ENCODE measurements at places on chromosomes 4 and X. TPM values are rescaled to one million over a fixed set of nuclear protein-coding genes. Genes with fewer than 3 reads are reported as not detected.

DNA sequence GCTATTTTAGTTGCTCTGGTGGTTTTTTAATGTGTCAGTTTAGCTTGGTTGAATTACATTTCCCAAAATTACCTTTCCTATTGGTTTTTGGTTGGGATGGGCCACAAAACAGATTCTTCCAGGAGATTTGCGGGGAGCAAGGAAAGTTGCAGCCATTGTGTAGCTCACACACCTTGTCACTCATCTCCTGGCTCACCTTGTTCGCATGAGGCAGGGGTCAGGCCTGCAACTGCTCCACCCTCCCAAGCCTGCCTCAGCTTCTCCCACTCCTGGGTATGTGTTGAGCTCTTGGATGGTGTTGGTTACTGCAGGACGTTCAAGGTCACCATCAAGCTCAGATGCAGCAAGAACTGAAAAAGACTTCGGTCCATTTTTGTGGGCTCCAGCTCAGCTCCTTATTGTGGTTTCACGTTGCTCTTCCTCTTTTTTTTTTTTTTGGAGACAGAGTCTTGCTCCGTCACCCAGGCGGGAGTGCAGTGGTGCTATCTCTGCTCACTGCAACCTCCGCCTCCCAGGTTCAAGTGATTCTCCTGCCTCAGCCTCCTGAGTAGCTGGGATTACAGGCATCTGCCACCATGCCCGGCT is 95.6 kb upstream of the METTL14 start:
- DNase-seq, result no peak
- H3K4me1 ChIP-seq, result peaks cover 7% of the 10 kb centered on the region
- no peaks in the 10 kb centered on the region for H3K36me3 ChIP-seq

GRCh38 chrX:132737743-132738142 is 220.7 kb downstream of the HS6ST2 start:
- H3K4me1 ChIP-seq, result no peaks in the 10 kb centered on the region
- no peak for DNase-seq
- no peaks in the 10 kb centered on the region for H3K27me3 ChIP-seq

GRCh38 chr4:173415885-173416653 is 17.2 kb upstream of the SCRG1 start:
- H3K36me3 ChIP-seq, result no peaks in the 10 kb centered on the region
- H3K4me3 ChIP-seq, result no peak overlapping the region
- DNase-seq, result peak; percentile 88

DNA sequence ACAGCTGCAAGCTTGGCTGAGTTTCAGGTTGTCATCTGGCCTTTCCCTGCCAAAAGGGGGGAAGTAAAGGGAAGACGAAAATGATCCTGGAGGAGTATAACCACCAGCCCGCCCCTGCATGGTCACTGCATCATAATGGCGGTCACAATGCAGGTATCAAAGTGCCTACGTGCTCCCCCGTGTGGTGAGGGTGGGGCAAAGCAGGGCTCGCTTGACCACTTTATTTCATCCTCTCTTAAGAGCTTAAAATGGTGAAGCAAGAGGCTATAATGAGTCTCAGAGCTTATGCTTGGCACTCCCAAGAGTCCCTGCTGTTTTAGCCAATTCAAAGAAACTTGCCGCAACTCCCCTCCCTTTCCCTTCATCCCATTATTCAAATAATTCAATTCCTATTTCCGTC is 105.6 kb downstream of the APOOL start:
- H3K4me3 ChIP-seq, result no peak overlapping the region
- no peaks in the 10 kb centered on the region for H3K36me3 ChIP-seq
- H3K27me3 ChIP-seq, result no peaks in the 10 kb centered on the region
- H3K27ac ChIP-seq, result no peak overlapping the region
- no peak for DNase-seq
- no peaks in the 10 kb centered on the region for H3K4me1 ChIP-seq

The PNMA6F gene
- polyA plus RNA-seq, result not detected

The GPR34 gene
- 5.5 TPM for polyA plus RNA-seq

DNA sequence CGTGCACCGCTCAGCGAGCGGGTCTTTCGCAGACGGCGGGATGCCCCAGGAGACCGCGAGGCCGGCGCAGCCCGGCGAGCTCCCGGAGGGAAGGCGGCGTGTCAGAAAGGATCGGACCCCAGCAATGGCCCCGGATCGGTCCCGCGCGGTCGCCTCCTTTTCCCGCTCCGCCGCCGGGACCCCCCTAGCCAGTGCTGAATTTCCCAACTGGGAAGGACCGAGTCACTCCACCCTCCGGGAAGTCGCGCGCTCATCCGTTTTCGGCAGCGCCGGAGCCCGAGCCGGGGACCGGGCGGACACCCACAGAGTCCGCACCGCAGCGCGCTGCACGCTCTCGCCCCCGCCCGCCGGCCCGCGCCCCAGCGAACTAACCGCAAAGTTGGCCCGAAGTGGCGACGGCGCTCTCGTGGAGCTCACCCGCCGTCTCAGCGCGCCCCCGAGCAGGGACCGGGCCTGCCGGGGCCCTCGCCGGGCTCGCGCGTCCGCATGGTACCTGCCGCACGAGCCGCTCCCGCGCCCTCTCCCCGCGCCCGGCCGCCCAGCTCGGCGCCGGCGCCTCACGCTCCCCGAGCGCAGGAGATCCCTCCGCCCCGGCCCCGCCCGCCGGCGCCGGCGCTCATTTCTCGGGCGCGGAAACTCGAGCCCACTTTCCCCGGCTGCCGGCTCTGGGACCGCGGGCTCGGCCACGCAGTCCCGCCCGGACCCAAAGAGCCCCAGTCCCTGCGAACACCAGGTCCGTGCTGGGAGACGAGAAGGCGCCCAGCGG is at the start of gene FAT1:
Gene FAT1 (minus strand): TSS at position 565 of the 766 bp plus-strand sequence. CDS start 14,029 bp downstream, outside the sequence.
- no peak for DNase-seq
- no peaks in the 10 kb centered on the region for H3K36me3 ChIP-seq
- H3K4me3 ChIP-seq, result peak within 1 kb of the TSS; percentile 59
- H3K4me1 ChIP-seq, result peaks cover 35% of the 10 kb centered on the region

- H3K4me3 ChIP-seq, result no peak overlapping the region
- H3K4me1 ChIP-seq, result no peaks in the 10 kb centered on the region
- H3K27ac ChIP-seq, result no peak overlapping the region
Measured at GRCh38 chr4:47195706-47196105, 164.3 kb downstream of the GABRB1 start.

The HPGDS gene
- 0.54 TPM for polyA plus RNA-seq

The F9 gene
- not detected for polyA plus RNA-seq

- no peaks in the 10 kb centered on the region for H3K4me1 ChIP-seq
- no peak overlapping the region for H3K4me3 ChIP-seq
- H3K27me3 ChIP-seq, result no peaks in the 10 kb centered on the region
- no peaks in the 10 kb centered on the region for H3K36me3 ChIP-seq
Measured at GRCh38 chr4:80475798-80476197, 140.3 kb downstream of the CFAP299 start.

GRCh38 chr4:163610648-163611047 is 116.2 kb downstream of the TMA16 start:
- DNase-seq, result no peak
- H3K36me3 ChIP-seq, result no peaks in the 10 kb centered on the region
- H3K27ac ChIP-seq, result peak overlapping the region; percentile 73
- H3K27me3 ChIP-seq, result no peaks in the 10 kb centered on the region

DNA sequence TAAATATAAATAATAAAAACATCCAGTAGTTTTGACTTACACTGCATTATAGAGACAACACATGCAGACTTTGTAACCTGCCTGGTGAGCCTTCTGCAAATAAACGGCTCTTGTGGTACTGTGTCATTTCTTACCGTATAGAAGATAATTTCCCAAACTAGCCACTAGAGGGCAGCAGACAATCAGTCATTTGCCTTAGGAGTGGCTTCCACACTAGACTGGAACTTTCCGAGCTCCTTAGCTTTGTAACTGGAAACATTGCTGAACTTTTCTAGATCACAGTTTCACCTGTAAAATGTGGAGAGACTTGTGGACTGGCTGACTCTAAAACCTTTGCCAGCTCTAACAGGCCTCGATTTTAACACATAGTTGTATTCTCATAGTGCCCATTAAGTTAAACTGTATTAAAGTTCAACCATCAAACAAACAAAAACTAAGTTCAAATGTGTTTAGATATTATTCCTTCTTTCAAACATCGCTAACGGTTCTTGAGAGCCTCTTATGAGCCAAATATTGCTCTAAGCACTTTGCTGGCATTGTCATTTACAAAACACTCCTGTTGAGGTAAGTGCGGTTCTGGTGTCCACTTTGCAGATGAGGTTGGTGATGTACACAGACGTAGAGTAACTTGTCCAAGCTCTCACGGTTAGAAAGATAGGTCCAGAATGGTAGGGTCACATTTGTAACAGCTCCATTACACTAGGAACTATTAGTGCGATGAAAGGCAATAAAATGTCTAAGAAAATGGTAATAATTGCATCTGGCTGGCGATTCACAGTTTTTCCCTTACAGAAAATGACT is 345.5 kb downstream of the ANK2 start:
- no peak for DNase-seq
- H3K4me1 ChIP-seq, result no peaks in the 10 kb centered on the region
- no peaks in the 10 kb centered on the region for H3K36me3 ChIP-seq
- H3K27ac ChIP-seq, result no peak overlapping the region
- H3K27me3 ChIP-seq, result no peaks in the 10 kb centered on the region
- H3K4me3 ChIP-seq, result no peak overlapping the region

The PDE5A gene
- polyA plus RNA-seq, result 1.3 TPM

The CDK16 gene
- polyA plus RNA-seq, result 28.8 TPM

All from spleen (tissue), 13 donors.